SJSA1 (cell line): ENCODE measurements at places on chromosomes 1 and 21.

GRCh38 chr1:47675721-47676120, 237.9 kb downstream of the FOXD2 start:
- no peak overlapping the region for H3K27ac ChIP-seq
- peak; percentile 30 for DNase-seq
- no peaks in the 10 kb centered on the region for H3K27me3 ChIP-seq
- H3K4me1 ChIP-seq = peaks cover 14% of the 10 kb centered on the region
- H3K36me3 ChIP-seq = no peaks in the 10 kb centered on the region

DNA sequence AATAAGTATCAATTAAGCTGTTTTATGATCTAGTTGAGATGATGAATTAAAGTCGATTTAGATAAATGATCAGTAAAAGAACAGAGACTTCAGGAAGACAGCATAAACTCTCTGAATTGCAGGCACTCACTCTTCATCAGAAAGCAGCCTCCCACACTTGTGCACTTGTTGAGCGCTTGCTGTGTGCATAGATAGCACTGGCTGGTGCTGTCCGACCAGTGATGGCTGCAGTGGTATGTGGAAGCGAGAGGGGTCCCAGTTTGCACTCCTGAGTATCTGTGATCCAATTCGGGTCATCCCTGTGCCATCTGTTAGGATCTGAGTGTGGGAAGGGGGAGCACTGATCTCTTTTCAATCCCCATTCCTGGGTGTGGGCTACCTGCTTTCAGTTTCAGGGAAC, 137.8 kb downstream of the CAMTA1 start:
- no peak overlapping the region for H3K4me3 ChIP-seq
- H3K4me1 ChIP-seq = no peaks in the 10 kb centered on the region
- H3K27me3 ChIP-seq = peaks cover 2% of the 10 kb centered on the region; the same call in 1 of the 2 replicates
- no peaks in the 10 kb centered on the region for H3K36me3 ChIP-seq
- no peak for DNase-seq

- H3K36me3 ChIP-seq = no peaks in the 10 kb centered on the region
- DNase-seq = no peak
- H3K27me3 ChIP-seq = no peaks in the 10 kb centered on the region
- H3K27ac ChIP-seq = no peak overlapping the region
- no peak overlapping the region for H3K4me3 ChIP-seq
Observed at GRCh38 chr21:27674041-27674615, 707.2 kb upstream of the ADAMTS5 start.

DNA sequence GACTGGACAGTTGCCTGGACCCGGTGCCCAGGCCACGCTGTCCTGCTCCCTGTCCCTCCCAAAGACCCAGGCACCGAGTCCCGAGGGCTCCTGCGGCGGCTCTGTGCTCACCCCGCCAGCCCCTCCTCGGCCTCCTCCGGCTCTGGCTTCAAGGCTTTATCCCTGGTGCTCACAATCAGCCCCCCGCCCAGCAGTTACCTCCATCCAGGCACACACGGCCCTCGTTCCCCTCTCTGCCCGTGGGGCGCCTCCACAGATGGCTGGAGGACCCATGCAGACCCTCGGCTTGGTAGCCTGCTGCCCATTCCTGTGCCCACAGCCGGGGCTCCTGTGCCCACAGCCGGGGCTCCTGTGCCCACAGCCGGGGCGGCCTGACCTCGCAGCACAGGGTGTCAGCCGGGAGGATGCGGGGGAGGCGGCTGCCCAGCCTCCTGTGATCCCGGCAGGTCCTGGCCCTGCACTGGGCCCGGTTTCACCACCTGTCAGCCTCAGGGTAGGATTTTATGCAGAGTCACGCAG, 52.3 kb upstream of the COL18A1 start:
- no peaks in the 10 kb centered on the region; the same call in 1 of the 2 replicates for H3K27me3 ChIP-seq
- peaks cover 17% of the 10 kb centered on the region for H3K4me1 ChIP-seq
- DNase-seq = no peak
- H3K36me3 ChIP-seq = no peaks in the 10 kb centered on the region

DNA sequence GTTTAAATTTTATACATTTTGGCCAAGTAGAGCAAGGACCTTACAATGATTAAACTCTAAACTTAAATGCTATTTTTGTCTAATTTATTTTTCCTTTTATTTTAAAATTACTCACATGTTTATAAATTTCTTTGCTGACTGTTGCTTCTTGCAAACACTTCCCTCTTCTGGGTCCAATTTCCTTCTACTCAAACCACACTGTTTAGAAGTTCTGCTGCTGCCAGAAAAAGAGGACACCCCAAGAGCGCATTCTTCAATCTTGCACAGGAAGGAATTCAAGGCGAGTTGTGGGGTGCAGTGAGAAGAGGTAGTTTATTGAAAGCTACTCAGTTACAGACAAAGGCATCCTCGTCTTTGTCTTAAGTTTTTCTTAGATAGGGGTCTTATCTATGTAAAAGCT, 88.5 kb upstream of the NEK7 start:
- H3K36me3 ChIP-seq = no peaks in the 10 kb centered on the region
- H3K27me3 ChIP-seq = no peaks in the 10 kb centered on the region
- H3K27ac ChIP-seq = no peak overlapping the region
- H3K4me3 ChIP-seq = no peak overlapping the region
- H3K4me1 ChIP-seq = no peaks in the 10 kb centered on the region

GRCh38 chr1:183186841-183187240, 777 bp downstream of the LAMC2 start:
- H3K27me3 ChIP-seq = no peaks in the 10 kb centered on the region
- H3K4me1 ChIP-seq = peaks cover 1% of the 10 kb centered on the region
- no peak overlapping the region for H3K27ac ChIP-seq
- DNase-seq = no peak
- H3K36me3 ChIP-seq = no peaks in the 10 kb centered on the region

GRCh38 chr1:160260406-160261382, 1.7 kb downstream of the DCAF8 start:
- no peaks in the 10 kb centered on the region for H3K27me3 ChIP-seq
- DNase-seq = peak; percentile 60
- peaks cover 13% of the 10 kb centered on the region for H3K4me1 ChIP-seq

GRCh38 chr1:167441222-167441621, 77.1 kb downstream of the CD247 start:
- no peaks in the 10 kb centered on the region for H3K36me3 ChIP-seq
- no peak overlapping the region for H3K27ac ChIP-seq
- peaks cover 6% of the 10 kb centered on the region for H3K4me1 ChIP-seq
- DNase-seq = no peak
- peaks cover 19% of the 10 kb centered on the region for H3K27me3 ChIP-seq
- no peak overlapping the region for H3K4me3 ChIP-seq

GRCh38 chr1:233990486-233990885, 86.0 kb downstream of the SLC35F3 start:
- no peak overlapping the region for H3K4me3 ChIP-seq
- no peaks in the 10 kb centered on the region for H3K27me3 ChIP-seq
- no peak for DNase-seq
- no peak overlapping the region for H3K27ac ChIP-seq
- H3K36me3 ChIP-seq = no peaks in the 10 kb centered on the region

DNA sequence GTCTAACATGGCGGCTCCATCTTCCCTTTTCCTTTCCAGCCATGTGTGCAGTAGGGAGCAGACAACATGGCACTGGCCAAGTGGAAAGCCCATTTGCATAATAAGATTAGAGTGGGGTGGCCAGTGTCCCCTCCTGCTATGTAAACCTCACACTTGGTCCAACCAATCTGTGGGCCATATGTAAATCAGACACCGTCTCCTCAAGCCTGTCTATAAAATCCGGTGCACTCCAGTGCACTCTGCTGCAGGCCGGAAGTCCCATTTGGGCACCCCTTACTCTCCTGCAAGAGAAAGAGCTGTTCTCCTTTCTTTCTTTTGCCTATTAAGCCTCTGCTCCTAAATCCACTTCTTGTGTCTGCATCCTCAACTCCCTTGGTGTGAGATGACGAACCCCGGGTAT, 44.1 kb downstream of the OLFML3 start:
- no peak overlapping the region for H3K27ac ChIP-seq
- no peak for DNase-seq
- no peaks in the 10 kb centered on the region for H3K36me3 ChIP-seq
- H3K4me3 ChIP-seq = no peak overlapping the region
- no peaks in the 10 kb centered on the region for H3K4me1 ChIP-seq
